ENCODE measurements at places on chromosomes 2 and 18.

DNA sequence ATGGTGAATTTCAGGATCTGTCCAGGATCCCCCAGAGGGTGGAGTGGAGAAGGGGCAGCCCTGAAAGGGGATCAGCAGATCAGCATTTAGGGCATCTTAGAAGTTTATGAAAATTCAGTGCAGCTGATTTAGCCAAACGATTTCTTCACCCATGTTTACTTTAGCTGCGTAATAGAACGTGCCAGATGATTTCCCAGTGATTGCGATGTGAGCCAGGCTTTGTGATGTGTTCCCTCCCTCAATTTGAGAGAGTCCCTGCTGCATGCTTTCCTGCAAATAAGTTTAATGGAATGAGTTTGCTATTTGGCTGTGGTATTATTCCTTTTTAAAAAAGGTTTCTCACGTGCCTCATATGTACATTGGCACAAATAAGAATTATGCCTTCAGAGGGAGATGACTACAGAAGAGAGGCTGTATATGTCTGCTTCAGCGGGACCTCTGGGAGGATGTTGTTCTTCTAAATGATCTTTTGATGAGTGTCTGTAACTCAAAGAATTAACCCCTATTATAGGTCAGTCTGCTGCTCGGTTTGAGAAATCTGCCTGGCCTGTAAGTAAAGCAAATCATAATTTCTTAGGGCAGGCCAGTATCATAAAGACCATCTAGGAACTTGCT, 111.9 kb downstream of the MRO start:
- DNase-seq: no peak

DNA sequence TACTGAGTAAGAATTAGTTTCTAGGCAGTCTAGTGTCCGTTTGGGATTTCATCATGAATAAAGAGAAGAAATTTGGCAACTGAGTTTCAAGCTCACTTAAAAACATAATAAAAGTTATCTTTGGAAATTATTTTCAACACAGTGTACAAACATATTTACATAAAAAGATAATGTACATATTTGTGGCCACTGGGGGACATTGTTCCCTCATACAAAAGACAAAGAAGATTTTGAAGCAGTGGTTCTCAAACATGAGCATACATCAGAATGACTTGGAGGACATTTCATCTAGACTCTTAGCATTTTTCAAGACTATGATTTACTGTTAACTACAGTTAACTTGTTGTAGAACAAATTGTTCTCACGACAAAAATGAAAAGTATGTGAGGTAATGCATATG, 15.7 kb upstream of the TTC21B start:
- no peak for DNase-seq

DNA sequence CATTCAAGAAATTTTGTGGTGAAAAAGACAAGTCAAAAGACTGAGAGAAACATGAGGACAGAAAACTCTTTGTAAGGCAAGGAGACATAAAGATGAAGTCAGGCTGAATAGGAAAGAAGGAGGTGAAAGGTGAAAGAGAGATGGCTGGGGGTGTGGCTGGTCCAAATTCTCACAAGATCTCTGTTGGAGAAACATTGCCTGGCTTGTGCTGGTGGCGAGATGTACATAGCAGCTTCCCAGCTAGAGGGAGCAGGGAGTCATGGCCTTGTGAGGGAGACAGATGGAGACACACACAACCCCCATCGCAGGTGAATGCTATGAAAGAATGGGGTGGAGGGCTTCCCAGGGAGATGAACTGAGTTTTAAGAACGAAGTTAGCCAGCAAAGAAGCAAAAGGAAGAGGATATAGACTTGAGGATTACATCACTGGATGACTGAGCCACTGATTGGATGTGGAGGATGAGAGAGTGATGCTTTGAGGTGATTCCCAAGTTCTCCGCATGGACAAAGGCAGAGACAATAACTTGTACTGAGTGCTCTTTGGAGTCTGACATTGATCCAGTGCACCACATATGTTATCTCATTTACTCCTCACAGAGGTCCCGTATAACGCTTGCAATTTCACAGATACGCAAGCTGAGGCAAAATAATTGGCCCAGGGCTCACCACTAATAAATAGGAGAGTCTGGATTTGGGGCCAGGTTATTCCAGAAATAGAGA, 3.7 kb upstream of the EMX1 start:
- DNase-seq: no peak

DNA sequence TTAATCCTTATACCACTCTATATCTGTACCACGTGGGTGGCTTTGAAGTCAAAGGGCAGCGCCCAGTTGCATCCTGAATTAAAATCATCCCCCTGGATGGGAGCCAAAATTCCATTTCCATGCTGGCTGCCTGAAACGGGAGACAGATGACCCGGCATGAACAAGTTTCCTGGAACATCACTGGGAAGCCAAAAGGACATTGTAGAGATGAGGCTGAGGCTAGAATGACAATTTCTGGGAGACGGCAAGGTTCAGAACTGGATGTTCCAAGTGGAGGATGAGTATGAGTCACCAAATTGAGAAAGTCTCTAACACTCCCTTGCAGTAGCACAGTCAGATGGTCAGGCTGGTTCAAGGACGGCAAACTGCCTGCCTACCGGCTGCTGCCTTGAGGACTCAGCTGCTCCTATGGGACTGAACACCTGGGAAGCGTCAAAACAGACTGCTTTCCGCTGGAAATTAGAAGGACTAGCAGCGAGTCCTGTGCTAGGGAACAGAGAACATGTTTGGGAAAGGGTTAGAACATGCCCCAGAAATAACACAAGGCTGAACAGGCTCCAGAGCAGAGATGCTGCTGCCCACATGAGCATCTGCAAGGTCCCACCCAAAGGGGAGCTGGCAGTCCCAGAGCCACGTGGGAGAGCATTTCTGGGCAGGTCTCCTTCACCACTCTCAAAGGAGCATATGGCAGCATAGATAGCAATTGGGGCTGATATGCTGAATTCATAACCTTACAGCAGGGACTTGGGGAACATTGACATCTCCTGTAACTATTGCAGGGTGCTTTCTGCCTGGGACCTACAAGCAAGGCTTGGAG, 32.0 kb downstream of the YPEL5 start:
- DNase-seq: no peak

DNA sequence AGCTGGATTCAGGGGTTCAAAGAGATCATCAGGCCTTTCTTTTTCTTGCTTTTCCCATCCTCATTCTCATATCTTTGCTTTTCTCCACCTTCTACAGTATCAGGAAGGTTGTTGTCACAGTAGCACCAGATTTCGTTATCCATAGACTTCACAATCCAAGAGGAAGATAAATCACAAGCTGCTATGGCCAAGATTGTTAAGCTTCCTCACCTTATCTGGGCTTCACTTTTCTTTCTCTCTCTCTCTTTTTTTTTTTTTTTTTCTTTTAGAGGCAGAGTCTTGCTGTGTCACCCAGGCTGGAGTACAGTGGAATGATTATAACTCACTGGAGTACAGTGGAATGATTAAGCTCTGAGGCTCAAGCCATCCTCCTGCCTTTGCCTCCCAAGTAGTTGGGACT, 93.5 kb downstream of the TTC27 start:
- DNase-seq: no peak

DNA sequence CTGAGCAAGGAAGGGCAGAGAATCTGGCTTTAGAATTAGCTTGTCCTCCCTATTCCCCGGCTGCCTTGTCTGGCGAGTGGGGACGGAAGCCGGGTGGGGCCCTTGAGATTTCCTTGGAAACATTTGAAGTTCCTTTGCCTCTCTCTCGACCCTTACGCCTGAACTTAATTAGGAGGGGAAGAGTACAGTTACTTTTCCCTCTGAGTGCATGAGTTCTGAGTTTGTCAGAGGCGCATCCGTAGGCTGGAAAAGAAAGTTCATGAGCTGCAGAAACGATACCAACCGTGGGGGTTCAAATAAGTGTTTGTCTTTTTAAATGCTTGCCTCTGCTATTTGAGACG, 468 bp downstream of the PIKFYVE start:
- no peak for DNase-seq

GRCh38 chr2:229519655-229520430, 194.5 kb downstream of the DNER start:
- no peak for DNase-seq
